GDM1 (cell line): ENCODE measurements at places on chromosomes 7 and 10.

DNA sequence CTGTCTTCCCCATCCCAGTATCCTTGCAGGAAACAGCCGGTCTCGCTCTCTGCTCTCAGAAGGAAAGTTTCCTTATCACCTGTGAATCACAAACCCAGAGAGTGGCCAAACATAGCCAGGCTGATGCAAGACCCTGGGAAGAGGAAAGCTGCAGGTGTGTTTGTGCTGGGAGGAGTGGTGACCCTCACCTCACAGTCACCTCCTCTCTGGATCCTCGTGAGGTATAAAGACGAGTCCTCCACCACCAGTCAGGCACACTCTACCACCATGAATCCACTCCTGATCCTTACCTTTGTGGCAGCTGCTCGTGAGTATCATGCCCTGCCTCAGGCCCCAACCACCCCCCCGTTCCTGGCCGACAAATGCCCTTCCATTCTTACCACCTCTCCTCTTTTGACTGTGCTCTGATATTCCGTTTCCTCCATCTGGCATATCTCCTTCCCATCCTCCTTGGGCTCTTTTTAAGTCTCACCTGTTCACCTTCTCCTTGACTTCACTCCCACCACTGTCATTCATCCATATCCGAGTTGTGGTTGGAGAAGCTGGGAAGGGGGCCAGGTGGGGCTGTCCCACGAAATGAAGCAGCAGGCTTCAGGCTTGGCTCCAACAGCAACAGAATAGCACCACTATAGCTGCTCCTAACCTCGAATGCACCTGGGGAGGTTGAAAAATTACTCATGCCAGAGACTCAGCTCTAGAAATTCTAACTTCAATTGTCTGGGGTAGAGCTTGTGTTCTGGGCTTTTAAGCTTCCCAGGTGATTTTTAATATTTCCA is at the start of gene PRSS1:
Gene PRSS1, plus strand, starts transcription at position 255 of the 776 bp plus-strand sequence. Its CDS starts 13 bp downstream, at position 268.
- no peak for DNase-seq

DNA sequence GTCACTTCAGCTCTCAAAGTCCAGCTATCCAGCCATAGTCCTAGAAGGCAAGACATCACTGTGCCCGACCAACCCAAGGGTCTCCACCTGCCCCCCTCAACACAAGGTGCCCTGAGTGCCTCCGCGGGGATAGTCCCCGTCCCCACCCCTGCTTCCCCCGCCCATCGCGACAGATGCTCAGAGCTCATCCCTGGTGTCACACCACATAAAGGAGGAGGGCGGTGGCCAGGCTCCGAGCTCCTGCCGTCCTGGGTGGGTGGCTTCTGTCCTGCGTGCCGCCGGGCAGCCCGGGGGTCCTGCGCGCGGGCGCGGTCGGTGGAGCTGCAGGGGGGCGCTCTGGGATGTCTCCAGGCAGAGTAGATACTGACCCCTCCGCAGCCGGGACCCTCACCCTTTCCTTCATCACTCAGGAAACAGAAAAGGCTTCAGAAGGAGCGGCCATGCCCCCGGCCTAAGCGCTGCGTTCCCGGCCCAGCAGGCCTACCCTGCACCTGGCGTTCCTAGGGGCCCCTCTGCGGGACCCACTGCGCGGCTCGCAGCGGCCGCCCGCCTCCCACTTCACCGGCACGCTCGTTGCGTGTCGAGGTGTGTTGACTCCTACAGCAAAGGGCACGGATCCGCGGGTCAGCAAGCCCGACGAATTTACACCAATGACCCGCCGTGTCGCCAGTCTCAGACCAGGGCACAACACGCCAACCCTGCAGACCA is 53.4 kb downstream of the ALOX5 start:
- DNase-seq, result no peak

DNA sequence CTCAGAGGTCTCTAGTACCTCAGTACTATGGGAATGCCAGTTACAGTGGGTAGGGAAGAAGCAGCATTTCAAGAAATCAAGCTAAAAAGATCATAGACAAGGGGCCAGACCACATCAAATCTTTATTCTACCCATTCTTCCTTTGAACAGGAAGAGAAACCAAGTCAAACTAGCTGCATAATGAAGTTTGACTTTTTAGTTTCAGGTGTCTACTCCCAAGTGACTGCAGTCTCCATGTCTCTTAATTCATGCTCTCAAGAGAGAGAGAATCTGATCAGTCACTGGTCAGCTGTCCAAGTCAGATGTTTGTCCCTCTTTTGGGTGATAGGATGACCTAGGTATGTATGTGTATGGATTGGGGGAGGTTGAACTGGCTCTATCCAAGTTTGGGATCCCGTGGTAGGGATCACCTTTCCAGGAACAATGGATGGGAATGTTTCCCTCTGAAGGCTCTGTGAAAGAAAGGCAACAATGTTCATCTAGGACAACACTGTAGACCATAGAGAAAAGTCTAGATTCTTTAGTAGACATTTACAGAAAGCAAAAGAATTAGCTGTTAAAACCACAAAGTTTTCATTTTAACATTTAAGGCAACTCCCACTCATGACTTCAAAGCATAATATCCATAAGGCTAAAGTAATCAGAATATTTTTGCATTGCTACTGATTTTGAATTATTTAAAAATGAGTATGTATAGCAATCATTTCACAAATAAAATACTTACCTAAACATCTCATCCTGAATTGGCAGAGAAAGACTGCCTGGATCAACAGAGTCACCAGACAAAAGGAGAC is 30.1 kb upstream of the PRTFDC1 start:
- DNase-seq, result no peak

DNA sequence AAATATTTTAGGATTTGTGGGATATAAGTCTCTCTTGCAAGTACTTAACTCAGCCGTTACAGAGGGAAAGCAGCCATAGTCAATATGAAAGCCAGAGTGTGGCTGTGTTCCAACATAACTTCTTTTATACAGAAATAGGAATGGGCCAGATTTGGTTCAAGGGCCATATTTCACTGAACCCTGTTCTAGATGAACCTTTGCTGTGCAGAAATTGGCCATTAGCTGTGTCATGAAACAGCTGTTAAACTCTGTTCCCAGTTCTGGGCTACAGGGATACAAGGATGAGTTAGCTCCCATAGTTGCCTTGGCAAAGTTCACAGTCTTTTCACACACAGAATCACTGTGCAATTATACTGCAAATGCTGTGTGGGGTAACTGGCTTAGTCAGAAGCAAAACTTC is 213.9 kb upstream of the LRRN3 start:
- no peak for DNase-seq

GRCh38 chr7:94395141-94396036 is 694 bp downstream of the COL1A2 start:
- peak; percentile 30 for DNase-seq

- peak; percentile 21 for DNase-seq
Measured at GRCh38 chr10:131453721-131454634, 142.5 kb upstream of the TCERG1L start.

DNA sequence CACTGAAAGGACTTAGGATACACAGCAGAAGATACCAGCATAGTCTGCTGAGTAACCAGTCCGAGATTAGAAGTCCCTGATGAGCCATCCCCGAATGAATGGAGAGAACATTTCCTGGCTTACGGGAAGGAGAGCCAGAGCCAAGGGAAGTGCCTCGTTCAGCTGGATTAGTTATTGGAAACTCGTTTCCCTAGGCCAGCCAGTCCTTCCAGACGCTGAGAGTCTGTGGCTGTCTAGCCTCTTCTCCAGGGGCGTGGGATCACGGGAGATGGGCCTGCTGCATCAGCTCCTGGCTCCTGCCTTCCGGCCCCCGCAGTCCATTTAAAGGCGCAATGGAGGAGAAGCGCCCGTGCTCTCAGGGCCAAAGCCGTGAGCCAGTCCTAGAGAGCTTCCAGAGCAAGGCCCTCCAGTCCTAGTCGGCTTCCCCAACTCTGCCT is 712.8 kb downstream of the PARD3 start:
- DNase-seq, result no peak

- no peak for DNase-seq
Measured at GRCh38 chr10:58734116-58734515, 221.4 kb downstream of the BICC1 start.

DNA sequence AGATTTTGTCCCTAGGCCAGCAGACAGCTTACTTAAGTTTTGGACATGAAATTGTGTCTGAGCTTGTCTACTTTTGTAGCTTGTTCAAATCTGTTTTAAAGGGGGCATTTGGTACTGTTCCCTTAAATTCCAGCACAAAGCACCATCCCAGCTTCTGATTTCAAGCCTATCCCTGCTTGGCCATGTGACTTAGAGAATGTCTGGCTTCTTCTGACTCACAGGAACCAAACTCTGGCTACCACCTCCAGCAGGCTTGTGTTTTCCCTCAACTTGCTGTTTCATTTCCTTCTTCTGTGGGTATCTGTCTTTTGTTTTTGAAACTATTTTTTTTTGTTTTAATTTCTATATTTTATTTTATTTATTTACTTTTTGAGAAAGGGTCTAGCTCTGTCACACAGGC is 97.9 kb upstream of the FZD8 start:
- DNase-seq, result no peak

GRCh38 chr7:29480451-29480850 is 83.2 kb upstream of the PRR15 start:
- no peak for DNase-seq

GRCh38 chr7:43648473-43649406 is 65.8 kb downstream of the STK17A start:
- peak; percentile 66 for DNase-seq

GRCh38 chr7:43677864-43678263 is 51.5 kb downstream of the COA1 start:
- DNase-seq, result no peak

DNA sequence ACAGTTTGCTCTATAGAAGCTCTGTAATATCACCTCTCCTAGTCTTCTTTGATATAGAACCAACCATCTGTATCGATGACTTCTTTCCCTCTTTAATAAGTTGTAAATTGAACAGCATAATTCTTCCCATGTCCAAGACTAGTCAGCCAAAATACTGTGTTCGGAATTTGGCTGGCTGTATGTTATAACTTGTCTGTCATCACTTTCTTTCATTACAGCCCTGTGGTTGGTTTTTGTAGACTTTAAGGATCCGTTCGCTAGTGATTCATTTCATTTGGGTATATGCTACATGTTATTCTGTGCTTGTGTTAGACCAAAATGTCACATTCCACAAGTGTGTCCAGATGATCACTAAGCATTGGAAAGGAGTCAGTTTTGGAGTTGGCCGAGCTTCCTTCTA is 155.4 kb upstream of the ITGB1 start:
- no peak for DNase-seq

- no peak for DNase-seq
Measured at GRCh38 chr7:100153708-100154535, 4.6 kb downstream of the TRAPPC14 start.

DNA sequence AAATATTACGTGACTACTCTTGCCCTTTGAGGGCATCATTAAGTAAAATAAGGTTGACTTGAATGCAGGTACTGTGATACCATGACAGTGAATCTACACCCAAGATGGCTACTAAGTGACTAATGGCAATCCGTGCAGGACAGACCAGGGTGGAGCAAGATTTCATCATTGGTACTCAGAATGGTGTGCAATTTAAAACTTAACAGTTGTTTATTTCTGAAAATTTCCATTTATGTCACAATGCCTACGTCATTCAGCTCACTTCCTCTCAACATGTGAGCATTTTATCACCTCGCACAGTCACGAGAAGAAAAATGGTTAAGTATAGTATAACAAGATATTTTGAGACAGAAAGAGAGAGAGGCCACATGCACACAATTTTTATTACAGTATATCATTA is 50.3 kb upstream of the MET start:
- no peak for DNase-seq

DNA sequence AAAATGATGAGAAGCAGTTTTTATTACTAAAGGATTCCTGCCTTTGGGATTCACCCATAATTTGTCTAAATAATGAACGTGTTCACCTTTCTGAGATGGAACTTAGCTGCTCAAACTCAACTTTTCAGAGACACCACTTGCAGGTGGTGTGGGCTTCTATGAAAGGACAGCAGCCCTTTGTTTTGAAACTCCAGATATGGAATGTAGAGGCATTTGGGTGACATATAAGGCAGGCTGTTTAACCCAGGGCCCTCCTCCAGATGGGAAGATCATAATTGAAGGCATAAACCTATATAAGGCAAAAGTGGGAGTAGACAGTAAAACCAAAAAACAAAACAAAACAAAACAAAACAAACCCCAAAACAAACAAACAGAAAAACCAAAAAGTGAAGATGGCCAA is 11.9 kb upstream of the HUS1 start:
- DNase-seq, result no peak
